ENCODE measurements at places on chromosomes 5 and 9.

DNA sequence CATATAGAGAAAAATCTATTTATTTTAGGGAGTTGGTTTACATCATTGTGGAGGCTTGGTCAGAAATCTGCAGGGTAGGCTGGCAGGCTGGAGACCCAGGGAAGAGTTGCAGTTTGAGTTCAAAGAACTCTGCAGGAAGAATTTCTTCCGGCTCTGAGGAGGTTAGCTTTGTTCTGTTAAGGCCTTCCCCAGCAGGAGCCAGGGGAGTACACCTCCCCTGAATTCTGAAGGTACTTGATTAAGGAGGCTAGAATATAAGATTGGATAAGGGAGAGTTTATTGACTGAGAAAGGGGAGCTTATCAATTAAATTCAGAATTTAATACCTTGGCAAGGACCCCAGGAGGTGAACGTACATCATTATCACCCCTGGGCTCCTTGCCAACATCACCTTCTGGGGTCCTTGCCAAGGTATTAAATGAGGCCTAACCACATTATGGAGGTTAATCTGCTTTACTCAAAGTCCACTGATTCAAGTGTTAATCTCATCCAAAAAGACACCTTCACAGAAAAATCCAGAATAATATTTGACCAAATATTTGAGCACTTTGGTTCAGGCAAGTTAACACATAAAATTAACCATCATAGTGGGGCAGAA, 351.7 kb downstream of the CWC27 start:
- DNase-seq: no peak

GRCh38 chr5:142432369-142432863, 107.6 kb upstream of the SPRY4 start:
- DNase-seq: no peak

GRCh38 chr5:146082798-146083197, 22.6 kb downstream of the PLAC8L1 start:
- no peak for DNase-seq

- DNase-seq: no peak
Observed at GRCh38 chr5:80777347-80778287, 122.8 kb upstream of the DHFR start.

DNA sequence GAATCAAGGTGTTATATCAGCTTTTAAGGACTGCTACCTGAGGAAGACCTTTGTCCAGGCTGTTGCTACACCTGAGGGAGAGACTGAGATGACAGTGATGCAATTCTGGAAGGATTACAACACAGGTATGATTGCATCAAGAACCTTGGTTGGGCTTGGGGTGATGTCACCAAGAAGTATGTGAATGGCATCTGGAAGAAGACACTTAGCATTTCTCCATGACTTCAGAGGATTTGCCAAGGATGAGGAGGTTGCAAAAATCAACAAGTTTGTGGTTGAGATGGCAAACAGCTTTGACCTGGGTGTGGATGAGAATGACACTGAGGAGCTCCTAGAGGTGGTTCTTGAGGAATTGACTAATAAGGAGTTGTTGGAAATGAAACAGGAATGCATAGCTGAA, 67.9 kb upstream of the PANK3 start:
- no peak for DNase-seq

DNA sequence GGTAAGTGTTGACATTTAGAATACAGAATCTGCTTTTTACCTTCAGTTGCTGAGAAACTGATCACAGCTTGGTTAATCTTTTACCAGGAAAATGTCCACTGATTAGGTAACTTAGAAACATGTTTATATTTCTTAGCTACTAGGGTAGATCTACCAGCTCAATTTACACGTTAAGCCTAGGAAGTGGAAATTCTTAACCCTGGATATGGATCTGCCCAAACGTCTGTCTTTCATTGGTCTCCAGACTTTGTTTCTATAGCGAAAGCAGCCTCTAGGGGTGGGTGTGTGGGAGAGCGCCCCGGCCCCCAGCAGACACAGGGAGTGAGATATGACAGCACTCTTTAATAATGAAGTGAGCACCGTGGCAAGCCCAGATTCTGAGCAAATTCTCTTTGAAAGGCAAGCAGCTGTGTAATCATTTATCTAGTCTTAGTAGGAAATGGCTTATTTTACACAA, 141.6 kb upstream of the ZNF608 start:
- peak; percentile 29 for DNase-seq

- peak; percentile 12 for DNase-seq
Observed at GRCh38 chr9:107158321-107158720, 124.8 kb upstream of the RAD23B start.

- DNase-seq: no peak
Observed at GRCh38 chr5:91145333-91145620, 237.8 kb downstream of the ARRDC3 start.

DNA sequence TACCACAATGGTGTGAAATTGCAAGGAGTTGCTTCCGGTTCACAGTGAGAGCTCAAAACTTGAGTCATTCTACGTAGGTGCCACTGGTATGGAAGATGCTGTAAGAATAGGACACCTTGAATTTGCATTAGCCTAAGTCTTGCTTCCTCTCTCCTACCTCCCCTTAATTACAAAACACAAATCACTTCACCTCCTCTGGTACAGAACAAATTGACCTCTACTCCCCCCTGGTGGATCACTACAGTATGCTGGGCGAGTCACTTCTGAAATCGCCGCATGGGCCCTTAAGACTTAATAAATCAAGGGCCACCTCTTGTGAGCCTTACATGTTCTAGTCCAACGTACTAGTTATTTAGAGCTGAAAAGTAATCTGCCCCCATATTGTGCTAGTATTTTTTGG, 145.3 kb upstream of the SMARCA2 start:
- peak; percentile 39 for DNase-seq

- no peak for DNase-seq
Observed at GRCh38 chr9:124105266-124105665, 93.7 kb downstream of the LHX2 start.

DNA sequence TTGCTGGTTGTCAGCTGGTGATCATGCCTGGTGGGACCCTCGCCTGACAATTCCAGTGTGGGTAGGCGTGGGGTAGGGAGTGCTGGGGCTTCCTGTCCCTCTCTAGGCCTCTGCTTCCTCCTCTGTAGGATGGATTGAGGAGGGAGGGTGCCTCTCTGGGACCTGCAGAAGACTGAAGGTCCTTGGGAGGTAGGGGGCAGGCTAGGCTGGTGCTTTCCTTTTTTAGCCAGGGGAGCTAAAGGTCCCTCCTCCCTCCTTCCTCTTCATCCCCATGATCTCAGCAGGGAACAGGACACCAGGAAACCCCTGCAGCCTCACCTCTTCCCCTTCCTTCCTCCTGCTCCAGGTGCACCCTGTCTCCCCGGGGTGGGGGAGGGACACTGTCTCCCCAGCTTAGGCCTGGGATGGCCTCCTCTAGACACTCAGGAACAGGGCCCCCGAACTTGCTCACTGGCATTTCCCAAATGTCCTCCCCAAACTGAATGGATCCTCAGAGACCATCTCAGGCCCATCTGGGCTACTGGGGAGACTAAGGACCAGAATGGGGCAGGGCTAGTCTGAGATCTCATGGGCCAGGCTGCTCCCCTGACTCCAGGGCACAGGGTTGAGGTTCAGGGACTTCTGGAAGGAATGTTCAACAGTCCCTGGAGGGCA, 8.4 kb downstream of the SH2D3C start:
- no peak for DNase-seq

DNA sequence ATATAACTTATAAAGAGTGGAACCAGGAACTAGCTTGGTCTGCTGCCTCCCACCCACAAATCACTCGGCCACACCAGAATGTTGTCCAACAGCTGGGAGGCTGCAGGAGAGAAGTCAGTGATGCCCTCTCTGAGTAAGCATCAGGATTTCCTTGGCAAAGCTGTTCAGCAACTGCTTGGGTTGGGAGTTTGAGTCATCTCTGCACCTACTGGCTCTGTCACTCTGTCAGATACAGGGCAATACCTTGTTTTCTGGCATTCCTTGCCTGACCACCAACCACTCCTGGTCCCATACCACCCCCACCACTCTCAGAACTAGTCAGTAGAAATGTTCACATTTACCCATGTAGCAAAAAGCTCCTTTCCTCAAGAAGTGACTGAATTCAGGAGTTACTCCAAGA, 36.8 kb upstream of the GCNT4 start:
- no peak for DNase-seq

DNA sequence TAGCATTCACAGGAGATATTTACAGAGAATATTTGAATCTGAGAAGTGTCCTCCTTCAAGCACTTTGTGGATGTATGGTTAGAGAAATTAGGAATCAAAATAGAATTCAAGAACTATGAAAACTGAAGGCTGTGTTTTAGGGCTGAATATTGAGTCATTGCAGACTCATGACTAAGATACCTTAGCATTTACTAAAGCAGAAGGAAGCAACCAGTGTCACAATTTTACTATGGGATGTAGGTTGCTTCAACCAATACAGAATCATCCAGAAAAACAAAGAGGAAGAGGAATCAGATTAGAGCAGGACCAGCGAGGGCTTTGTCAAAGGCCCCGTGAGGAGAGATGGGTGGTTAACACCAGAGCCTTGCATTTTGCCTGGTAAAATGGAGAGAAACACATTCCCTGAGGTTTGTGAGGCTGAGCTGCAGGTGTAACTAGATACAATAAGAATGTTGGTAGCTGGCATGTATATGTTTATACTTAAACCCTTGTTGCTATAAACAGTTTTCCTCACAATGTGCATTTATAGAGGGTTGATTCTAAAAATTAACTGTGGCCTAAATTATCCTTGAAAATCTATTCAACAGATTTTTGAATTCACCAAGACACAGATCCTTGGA, 518.1 kb downstream of the AGTPBP1 start:
- DNase-seq: no peak

GRCh38 chr5:28517691-28518090, 1479.3 kb upstream of the CDH9 start:
- no peak for DNase-seq

DNA sequence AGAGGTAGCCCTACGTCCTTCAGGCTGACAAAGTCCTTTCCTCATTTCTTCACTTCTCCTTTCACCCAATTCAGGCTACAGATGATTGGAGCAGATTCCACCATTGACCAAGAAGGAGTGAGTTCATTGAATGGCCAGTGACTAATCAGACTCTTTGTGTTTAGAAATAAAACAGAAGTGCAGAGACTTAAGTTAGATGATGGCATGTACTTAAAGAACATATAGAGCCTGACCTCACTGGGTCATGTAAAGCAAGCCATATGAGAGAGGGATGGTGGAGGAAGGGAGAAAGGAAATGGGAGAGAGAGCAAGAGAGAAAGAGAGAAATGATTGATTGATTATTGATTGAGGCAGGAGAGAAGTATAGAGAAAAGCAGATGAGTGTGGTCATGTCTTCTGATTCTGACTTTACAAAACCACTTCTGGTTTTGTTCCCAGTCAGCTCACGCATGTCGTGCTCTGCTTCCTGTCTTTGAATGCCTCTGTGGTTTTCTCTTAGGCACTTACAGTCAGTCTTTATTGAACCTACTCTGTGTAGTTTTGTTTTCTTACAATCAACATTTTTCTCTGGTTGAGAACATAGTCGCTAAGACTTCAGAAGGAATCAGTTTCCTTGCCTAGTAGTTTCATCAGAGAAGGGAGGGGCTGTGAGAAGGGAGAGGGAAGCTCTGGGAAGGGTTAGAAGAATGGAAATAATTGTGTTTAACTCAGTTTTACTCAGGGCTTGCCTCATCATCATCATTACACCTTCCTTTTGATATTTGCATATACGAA, 149.2 kb upstream of the KLF9 start:
- no peak for DNase-seq

DNA sequence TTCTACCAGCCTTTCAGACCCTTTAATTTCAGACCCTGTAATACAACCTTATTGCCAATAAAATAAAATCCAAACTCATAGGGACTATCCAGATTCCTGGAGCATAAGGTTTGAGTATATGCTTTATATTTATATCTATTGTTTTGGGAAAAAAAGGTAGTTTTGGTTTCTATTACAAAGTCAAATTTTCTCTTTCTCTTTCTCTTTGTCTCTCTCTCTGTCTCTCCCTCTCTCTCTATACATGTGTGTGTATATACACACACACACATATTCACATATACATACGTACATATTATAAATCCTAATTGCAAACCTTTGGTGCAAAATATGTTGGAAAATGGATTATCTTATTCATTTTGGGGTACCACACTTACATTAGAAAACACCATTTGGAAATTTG, 39.0 kb downstream of the TMEM232 start:
- DNase-seq: no peak

DNA sequence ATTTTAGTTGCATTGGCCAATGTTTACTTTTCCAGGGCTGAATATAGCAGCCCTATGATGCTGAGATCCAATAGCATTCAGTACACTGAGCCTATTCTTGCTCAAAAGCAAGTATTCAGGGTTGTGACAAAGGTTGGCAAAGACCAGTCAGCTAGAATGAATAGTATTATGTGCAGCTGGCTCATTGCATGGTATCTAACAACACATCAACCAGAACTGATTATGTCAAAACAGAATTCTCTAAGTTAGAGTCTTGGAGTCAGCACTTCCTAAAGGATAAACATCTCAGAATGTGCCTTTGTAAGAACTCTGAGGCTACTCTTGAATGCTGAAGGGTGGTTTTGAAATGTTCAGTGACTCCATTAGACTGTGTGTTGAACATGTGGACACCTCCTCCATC, 774.5 kb upstream of the RGMB start:
- DNase-seq: no peak

DNA sequence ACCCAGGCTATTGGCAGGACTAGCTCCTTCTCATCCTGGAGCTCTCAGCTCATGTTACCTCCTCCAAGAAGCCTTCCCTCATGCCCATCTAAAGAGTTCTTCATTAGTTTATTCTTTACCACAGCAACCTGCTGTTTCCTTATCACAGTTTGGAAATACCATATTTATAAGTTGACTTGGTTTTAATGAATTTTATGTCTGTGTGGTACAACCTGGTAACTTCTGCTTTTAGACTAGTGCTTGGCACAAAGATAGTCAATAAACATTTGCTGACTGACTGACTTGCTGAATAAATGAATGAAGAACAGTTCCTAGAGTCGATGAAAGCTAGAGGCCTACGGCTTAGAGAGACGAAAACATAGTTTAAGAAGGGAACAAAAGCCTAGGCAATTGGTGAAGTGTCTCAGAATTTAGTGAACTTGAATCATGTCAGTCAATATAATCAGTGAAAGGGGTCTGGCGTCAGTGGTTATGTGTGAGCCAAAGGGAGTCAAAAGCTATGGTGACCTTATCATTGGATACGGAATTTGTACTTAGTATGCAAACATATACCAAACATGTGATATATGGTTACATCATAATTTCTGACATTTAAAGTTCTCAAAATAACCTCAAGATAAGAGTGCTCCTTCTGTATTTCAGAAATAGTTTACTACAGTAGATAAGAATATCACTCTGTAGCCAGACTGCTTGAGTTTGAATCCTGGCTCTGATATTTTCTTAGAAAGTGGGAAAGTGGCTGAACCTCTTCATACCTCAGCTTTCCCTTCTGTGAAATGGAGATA, 239.5 kb downstream of the MCTP1 start:
- DNase-seq: no peak

GRCh38 chr5:1852324-1852947, 30.3 kb downstream of the IRX4 start:
- no peak for DNase-seq

GRCh38 chr9:107994648-107995047, 505.1 kb upstream of the KLF4 start:
- DNase-seq: no peak

GRCh38 chr5:141657937-141658545, 6.8 kb upstream of the FCHSD1 start:
- no peak for DNase-seq

- no peak for DNase-seq
Observed at GRCh38 chr9:37929441-37929895, 25.5 kb upstream of the SLC25A51 start.
